ENCODE measurements at places on chromosomes 1 and 21.
A peak's percentile ranks its signal among the peaks of the same experiment; 100 is the strongest.

- no peak for DNase-seq
Observed at GRCh38 chr1:57410508-57410907, 13.4 kb downstream of the DAB1 start.

- DNase-seq, result no peak
Observed at GRCh38 chr1:2474104-2474844, 1.8 kb upstream of the PLCH2 start.

DNA sequence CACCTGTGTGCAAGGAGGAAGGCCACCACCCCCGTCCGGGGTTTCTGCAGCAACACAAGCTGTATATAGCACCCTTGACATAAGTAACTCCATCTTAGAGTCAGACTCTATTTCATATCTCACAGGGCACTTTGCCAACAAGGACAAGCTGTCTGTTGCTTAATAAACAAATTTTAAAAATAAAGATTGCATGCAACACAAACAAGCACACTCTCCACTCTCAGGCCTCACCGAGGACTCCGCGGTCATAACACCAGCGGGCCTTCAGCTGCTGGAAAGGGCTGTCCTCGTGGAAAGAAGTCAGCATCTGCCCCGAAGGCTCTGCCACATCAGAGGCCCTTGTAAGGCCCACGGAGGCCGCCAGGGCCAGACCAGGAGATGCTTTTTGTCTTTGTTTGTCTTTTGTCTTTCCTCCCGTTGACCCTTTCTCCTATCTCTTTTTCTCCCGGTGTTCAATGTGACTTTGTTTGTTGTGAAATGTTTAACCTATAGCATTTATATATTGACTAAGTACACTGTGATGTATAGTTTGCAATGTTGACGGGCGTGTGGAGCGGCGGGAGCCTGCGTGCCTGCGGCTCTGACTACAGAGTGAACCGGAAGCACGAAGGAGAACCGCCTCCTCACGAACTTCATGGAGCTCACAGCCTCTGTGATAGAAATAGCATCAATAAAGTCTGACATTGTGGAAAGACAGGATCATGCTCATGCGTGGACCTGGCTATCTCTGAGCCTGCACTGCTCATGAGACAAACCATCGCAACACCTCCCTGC lies 24.1 kb downstream of the MEGF6 start:
- DNase-seq, result no peak

DNA sequence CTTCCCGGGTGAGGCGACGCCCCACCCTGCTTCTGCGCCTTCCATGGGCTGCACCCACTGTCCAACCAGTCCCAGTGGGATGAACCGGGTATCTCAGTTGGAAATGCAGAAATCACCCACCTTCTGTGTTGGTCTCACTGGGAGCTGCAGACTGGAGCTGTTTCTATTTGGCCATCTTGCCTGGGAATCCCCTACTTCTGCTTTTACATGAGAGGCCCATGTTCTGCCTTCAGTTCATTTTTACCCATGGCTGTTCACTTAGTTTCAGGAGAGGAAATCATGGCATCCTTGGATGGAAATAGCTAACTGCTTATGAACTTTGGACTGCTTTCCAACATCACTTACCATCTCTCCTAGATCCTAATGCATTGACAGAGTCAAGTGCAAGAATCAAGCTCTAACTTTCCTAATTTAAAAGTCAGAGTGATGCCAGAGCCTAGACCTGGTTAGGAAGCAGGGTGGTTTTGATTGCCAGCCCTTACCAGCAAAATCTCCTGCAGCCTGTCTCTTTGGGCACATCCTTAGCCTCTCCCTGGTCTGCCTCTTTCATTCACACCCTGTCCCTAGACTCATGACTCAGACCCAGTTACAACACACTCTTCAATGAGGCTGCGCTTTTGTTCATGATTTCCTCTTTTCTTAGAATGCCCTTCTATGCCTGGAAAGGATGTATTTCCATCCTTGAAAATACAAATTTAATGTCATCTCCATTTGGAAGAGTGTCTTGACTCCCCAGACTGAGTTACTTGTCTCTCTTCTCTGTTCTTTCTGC lies 137.2 kb downstream of the KCTD3 start:
- no peak for DNase-seq

- DNase-seq, result no peak
Observed at GRCh38 chr1:12157366-12158231, 9.2 kb upstream of the TNFRSF1B start.

- DNase-seq, result no peak
Observed at GRCh38 chr1:162175379-162176081, 106.0 kb downstream of the NOS1AP start.

- DNase-seq, result no peak
Observed at GRCh38 chr1:157403203-157403602, 149.1 kb downstream of the FCRL5 start.

DNA sequence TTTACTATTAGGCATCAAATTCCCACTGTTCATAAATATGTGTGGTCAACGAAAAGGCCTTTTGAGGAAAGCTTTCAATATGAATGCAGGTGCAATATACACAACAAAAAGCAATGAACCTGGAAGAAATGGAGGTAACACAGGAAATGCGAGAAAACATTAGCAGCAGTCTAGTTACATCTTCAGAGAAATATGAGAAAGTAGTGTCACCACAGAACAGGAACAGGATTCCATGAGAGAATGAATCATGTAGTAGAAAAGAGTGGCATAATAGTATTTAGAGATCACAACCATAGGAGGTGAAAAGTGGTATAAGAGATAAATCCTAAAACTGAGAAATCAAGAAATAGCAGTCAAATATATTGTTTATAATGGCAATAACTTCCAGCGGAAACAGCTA lies 103.7 kb downstream of the AK5 start:
- no peak for DNase-seq

GRCh38 chr1:1799716-1800115 lies 21.4 kb upstream of the NADK start:
- DNase-seq, result no peak

DNA sequence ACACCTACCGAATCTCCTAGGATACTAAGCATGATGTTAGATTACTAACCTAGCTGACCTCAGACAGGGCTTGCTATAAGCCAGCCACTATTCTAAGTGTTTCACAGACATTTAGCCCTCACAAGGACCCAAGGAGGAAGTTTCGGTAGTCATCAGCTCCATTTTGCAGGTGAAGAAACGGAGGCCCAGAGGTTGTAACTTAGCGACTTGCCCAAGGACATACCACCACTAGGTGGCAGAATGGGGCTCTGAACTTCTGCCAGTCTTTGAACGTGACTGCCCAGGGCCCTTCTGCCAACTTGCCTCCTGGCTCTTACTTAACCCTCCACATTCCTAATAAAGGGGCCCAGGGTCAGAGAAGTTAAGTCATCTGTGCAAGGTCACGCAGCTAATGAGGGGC lies 283.5 kb downstream of the C1orf94 start:
- peak; percentile 8 for DNase-seq

- no peak for DNase-seq
Observed at GRCh38 chr1:199857108-199857507, 170.4 kb upstream of the NR5A2 start.

DNA sequence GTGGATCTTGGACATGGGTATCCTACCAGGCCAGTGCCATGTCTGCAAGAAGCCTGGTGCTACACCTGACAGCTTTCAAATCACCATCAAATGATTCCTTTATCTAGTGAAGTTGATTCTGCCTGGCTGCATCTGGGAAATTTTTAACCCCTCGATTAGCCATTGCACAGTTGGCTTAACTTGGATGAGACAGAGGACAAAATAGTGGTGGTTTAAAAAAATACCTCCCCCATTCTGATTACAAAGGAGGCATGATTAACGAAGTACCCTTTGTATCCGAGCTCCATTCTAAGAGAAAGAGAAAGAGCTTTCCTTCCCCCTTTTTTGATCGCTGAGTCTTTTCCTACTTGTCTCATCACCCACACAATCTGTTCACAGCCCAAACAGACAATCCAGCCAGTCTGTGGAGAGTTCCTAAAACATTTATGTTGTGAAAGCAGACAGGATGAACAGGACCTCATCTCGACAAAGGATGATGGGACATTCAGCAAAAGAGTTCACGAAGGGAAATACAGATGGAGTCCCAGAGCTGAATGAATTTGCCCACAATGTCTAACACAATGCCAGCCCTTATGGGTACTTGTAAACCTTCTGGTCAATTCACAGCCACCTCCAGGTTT lies 20.5 kb downstream of the WLS start:
- no peak for DNase-seq

DNA sequence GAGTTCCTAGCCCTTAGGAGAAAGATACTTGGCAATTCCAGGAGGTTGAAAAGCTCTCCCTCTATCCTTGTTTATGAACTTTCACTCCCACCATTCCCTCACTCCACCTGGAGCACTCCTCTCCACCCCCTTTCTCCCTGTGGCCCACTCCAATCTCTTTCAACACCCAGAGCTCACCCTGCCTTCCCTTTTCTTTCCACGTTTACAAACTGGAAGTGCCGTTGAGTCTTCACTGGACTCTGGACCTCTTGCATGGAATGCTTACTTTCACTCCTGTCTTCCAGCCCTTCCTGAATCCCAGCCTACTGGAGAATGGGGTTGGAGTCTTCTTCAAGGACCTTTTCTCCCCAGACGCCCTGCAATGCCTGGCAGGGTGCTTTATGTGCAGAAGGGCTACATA lies 198.5 kb downstream of the RHOU start:
- no peak for DNase-seq

DNA sequence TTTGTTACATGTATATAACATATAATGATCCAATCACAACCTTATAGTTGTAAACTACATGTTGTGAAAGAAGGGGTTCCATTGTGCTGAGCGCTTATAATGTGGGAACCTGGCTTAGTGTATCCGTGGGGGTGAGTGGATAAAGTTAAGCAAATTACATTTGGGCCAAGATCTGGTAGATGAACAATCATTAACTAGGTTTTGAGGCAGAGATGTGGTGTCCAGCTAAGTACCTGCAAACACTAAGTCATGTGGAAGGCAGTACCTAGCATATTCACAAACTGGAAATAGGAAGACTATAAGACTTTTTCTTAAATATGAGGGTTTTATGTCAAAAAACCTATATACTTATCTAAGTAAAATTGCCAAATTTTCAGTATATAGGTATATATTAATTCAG lies 167.2 kb upstream of the PDE4B start:
- no peak for DNase-seq

GRCh38 chr1:216765346-216766300 lies 42.4 kb upstream of the ESRRG start:
- no peak for DNase-seq

GRCh38 chr1:236455243-236455642 lies 61.2 kb downstream of the EDARADD start:
- DNase-seq, result no peak

DNA sequence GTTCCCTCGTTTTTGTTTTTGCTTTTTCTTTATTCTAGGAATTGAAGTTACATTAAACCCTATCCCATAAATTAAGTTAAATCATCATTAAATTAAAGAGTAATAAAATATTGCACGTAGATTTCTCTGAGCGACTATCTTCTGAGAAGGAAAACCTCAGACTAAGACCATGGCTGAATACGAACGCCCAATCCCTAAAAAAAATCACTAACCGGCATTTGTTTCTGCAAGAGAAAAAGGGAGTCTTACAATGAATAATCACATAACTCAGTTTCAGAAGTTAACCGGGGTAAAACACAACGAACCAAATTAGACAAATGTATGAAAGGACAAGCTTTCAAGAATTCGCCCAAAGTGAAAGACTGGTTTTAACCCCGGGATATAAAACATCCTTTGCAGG lies 1.3 kb downstream of the PIK3R3 start:
- DNase-seq, result no peak

- no peak for DNase-seq
Observed at GRCh38 chr1:6000444-6001288, 8.4 kb upstream of the NPHP4 start.

GRCh38 chr21:35511696-35512162 lies 462.6 kb upstream of the RUNX1 start:
- no peak for DNase-seq

DNA sequence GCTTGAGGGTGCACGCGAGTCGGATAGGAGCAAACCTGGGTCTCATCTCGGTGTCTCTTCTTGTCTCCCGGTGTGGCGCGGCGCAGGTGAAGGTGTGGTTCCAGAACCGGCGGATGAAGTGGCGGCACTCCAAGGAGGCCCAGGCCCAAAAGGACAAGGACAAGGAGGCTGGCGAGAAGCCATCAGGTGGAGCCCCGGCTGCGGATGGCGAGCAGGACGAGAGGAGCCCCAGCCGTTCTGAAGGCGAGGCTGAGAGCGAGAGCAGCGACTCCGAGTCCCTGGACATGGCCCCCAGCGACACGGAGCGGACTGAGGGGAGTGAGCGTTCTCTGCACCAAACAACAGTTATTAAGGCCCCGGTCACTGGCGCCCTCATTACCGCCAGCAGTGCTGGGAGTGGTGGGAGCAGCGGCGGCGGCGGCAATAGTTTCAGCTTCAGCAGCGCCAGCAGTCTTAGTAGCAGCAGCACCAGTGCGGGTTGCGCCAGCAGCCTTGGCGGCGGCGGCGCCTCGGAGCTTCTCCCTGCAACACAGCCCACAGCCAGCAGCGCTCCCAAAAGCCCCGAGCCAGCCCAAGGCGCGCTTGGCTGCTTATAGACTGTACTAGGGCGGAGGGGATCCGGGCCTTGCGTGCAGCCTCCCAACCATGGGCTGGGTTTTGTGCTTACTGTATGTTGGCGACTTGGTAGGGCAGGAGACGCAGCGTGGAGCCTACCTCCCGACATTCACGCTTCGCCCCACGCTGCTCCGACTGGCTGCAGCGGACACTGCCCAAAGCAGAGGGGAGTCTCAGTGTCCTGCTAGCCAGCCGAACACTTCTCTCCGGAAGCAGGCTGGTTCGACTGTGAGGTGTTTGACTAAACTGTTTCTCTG lies 5.1 kb downstream of the HLX start:
- no peak for DNase-seq

DNA sequence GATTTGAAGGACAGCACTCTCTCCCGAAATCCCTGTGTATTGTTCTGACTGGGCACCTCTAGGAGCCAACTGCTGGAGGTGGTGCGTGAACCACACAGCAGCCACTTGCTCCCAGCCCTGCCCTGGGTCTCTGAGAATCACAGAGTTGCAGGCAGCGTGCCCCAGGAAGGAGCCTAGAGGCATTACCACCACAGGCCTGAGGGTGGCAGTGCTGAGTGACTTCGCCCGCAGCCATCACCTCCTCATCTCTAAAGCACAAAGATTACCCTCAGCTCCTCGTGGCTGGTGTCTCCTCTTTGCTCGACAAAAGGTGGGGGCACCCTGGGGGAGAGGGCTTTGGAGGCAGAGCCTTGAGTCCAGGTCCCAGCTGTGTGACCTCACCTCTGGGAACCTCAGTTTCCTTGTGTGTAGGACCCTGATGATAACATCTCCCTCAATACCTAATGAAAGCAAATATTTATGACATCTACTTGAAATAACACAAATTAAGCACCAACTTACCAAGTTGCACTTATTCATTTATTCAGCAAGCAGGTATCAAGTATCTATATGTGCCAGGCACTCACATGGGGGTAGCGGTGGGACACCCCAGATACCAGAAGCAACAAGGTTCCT lies 86.3 kb downstream of the VWA5B1 start:
- DNase-seq, result peak; percentile 49

Measured in stimulated activated CD8-positive, alpha-beta memory T cell treated with anti-CD3 and anti-CD28 coated beads, Interleukin-15, amount 100 ng/mL, for 24 hours (primary cell).